ENCODE measurements at places on chromosomes 2 and 18.
A peak's percentile ranks its signal among the peaks of the same experiment; 100 is the strongest.

- no peak for DNase-seq
Measured at GRCh38 chr2:180669016-180669415, 311.4 kb upstream of the UBE2E3 start.

GRCh38 chr2:52658598-52658997, 1109.0 kb upstream of the CHAC2 start:
- DNase-seq = no peak

- DNase-seq = no peak
Measured at GRCh38 chr2:161146996-161147395, 13.2 kb upstream of the TANK start.

DNA sequence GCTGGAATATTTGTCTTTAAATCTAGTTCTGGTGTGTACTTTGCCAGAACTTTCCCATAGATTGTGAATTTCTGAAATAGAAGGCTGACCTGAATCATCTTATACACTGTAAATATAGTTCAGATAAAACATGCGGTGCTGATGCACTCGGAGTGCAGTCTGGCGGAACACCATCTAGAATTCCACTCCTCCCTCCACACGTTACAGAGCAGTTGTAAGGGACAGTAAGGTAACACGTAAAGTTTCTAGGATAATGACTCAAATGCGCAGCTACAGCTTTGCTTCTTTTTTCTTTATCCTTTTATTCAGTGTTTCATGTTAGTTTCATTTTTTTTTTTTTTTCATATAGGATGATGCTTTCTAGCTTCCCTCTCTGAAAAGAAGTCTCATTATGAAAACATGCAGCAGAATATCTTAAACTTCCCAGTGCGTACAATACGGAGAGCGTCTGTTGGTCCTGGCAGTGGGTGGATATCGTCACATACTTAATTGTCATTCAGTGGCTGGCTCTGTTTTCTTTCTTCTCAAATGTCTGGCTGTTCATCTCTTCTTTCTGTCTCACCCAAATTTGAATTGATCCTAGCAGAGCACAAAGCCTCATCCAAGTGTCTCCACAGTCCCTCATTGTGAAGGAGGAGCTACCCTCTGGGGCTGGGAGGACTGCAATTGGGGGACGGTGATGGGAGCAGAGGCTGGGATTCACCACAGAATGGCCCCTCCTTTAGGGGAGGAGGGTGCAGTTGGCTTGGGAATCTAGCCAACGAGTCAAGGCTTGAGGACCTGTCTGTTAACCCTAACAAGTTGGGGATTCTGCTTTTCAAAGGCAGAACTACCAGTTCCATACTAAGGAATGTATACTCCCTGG, 138.8 kb downstream of the MYT1L start:
- no peak for DNase-seq

DNA sequence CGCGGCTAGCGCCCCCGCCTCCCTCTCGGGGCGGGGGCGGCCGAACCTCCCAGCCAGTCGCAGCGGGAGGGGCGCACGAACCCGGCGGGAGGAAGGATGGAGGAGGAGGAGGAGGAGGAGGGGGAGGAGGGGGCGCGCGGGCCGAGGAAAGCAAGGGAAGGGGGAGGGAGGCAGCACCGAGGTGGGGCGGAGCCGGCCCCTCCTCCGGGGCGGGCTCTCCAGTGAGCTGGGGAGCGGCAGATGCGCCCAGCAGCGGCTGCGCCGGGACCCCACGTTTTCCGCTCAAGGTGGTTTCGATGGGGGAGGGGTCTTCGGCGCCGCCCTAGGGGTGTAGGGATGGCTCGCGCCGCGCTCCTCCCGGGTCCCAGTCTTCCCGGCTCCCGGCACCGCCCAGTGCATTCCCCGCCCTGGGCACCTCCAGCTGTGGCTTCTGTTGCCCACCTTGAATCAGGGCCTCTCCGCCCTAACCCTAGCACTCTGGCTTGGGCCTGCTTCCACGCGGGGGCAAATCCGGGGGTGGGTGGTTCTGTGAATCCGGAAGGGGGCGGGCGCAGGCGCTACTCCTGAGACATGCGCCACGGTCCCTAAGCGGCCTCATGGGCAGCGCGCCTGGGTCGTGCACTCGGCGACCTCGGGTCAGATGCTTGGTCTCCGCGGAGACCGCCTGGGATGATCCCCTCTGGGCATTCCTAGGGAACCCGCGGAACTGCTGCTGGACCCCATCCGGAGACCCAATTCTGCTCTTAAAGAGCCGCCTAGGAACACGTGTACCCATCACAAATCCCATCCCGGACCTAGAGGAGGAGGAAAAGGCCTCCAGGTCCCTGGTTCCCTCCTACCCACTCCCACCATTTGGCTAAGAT, at the start of gene FBXO41:
TSS of gene FBXO41 (minus strand) at position 183 of the 863 bp plus-strand sequence. CDS start 14,848 bp downstream, outside the sequence.
- DNase-seq = peak; percentile 45

- DNase-seq = no peak
Measured at GRCh38 chr18:63603772-63604171, 16.6 kb downstream of the SERPINB13 start.

DNA sequence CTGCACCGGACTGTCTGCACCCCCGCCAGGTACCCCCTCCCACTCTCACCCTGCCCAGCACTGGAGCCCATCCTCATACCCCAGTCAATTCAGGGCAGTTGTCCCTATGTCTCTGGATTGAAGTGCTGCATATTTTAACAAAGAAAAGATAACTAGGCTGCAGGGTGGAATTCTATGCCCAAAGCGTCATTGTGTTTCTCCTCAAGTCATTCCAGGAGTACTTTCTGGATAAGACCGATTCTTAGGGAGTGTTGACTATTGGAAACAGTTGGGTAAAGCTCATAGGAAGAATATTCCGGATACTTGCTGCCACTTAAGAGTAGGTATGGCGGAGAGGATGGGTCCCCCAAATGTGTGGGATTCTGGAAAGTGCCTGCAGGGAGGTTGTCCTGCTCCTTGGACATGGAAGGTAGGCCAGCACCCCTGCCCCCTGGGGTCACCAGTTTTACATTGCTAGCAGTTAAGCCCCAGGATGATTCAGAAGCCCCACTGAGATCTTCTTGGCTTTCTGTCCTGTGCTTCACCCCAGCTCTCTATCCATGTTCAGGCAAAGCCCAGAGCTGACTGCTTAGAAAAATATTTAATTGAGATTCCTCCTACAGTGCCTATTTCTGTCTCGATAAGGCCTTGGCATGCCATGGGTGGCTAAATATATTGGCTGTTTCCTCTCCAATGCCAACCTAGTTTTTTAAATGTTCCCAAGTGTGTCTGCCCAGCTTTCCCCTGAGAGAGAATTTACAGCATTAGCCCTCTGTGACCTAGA, 48.2 kb downstream of the RPL37A start:
- DNase-seq = no peak

DNA sequence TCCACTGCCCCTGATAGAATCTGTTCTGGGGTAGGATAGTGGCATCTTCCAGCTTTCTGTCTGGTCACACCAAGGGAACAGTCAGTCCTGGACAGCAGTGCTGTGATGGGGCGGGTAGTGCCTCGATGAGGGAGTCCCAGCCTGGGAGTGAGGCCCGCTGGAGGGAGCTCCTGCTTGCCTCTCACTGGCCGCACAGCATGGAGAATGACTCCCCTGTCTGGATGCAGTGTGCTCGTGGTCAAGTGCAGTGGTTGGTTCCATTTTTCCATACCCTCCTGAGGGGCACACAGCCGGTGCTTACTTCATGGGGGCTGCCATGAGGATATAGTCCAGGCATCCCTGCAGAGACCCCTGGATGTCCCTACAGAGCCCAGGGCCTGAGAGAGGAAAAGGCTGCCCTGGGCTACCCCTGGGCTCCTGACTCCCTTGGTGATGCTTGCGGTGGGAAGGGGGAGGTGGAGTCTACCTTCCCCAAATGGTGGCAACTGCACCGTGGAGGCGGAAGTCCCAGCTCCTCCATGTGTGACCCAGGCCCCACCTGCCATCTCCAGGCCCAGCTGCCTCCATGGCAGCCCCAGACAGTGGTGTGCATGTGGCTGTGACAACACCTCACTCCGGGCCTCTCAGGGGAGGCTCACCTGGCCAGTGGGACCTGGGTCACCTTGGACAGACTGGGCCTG, 212.5 kb downstream of the GLI2 start:
- no peak for DNase-seq

DNA sequence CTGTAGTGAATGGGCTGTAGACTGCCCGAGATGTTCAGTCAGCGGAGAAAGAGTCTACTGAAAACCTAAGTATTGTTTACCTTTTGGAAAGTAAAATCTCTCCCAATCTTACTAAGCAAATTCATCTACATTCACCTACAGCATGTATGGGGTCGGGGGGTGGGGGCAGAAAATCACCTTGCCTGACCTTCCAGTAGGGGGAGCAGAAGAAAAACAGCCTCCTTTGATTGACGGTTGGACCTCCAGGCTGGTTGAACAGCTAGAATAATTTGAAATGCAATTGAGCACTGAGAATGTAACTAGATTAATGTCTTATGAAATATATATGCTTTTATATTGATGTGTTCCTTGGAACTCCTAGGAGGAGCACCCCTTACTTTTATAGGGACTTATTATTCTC, 10.0 kb downstream of the LRATD1 start:
- no peak for DNase-seq
